Left ventricle myocardium inferior (tissue), 1 donor: ENCODE measurements at places on chromosomes 4 and X.

DNA sequence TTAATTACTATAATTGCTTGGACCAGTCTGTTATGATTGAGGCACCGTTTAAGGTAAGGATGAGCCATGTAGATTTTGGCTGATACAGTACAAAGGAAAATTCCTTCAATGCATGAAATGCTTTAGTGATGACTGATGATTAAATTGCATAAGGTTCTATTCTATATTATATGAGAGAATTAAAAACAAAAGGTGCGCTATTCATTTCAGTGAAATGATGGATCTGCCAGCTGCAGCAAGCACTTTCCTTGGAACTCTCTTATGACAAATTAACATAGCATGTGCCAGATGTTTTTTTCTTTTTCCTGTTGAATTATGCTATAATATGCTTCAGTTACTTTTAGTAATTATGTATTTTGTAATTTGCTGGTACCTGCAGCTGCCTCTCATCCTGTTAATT lies 98.5 kb downstream of the JADE1 start:
- no peak for DNase-seq

DNA sequence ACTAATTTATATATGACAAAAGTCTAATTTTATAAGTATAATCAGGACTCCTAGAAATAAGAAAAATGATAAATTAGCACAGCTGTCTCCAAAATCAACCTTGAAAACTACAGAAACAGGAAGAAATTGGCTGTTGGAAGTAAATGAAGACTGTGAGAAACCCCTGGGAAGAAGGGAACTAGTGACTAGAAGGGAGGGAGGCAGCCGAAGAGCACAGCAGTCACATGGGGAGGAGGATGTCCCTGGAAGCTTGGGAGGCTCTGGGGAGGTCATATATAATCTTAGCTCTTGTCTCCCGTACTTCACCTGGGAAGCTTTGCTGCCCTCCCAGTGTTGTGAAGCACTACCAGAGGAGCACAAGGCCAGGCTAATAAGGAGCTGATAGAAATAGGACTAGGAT lies 8.9 kb upstream of the TMA16 start:
- DNase-seq, result no peak

DNA sequence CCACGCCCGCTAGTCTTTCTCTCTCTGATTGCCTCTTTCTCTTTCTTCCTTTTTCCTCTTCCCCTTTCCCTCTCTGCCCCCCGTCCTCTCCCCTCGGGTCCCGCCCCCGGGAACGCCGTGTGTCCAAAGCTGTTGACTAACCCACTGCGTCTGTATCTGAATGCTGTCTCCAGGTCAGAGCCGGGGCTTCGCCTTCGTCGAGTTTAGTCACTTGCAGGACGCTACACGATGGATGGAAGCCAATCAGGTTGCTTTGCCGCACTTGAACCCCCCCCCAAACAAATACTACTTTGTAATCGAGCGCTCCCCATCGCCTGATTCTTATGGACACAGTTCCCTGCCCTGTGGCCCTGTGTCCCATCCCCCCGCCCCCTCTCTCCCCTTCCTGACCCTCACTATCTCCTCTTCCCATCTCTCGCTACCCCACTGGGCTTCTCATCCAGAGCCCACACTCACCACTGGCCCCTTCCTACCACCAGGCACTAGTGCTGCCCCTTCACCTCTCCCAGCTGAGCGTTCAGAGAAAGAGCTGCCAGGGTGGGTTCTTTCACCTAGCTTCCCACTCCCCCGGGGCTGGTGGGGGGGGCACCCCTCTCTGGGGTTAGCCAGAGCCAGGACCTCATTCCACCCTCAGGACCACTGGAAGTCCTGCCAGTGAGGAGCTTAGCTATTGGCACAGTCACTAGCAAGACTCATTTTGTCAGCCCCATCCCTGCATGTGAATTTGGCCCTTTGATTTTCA lies 18.6 kb upstream of the UBA1 start:
- DNase-seq, result no peak

GRCh38 chr4:14130551-14130950 lies 503.0 kb upstream of the BOD1L1 start:
- DNase-seq, result no peak

DNA sequence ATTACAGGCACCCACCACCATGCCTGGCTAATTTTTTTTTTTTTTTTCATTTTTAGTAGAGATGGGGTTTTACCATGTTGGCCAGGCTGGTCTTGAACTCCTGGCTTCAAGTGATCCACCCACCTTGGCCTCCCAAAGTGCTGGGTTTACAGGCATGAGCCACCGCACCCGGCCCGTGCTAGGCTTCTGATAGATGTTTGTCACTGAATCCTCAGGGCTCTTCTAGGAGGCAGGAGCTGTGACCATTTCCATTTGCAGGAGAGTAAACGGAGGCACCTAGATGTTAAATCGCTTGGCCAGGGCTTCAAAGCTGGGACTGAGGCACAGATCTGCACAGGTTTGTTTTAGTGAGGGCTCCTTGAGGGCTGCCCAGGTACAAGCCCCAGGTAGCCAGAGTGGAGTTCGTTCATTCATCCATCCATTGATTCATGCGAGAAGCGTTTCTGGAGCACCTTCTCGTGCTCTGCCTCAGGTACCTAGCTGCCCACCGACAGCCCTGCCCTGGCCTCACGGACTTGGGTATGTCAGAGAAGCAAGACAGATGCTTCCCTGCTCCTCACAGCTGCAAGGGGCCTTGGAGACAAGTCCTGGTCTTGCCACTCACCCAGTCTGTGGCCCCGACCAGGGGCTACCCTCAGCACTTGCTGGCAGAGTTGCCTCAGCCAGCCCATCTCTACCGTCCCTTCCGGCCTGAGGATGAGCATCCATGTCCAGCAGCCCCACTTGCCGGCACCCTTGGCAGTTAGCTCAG lies 106.4 kb downstream of the PSAPL1 start:
- DNase-seq, result no peak
